ENCODE measurements at places on chromosomes 13 and 19. TPM values are rescaled to one million over a fixed set of nuclear protein-coding genes. Genes with fewer than 3 reads are reported as not detected.
A peak's percentile ranks its signal among the peaks of the same experiment; 100 is the strongest.

Gene S1PR4
- not detected for total RNA-seq

Gene MTUS2
- total RNA-seq = 0.91 TPM

Gene RPS15
- total RNA-seq = 1,580 TPM

Gene TYROBP
- total RNA-seq = not detected

Gene CGB5
- not detected for total RNA-seq

Gene ASPDH
- not detected for total RNA-seq

Gene ZNF584
- 28.4 TPM for total RNA-seq

Gene YJEFN3
- 15.0 TPM for total RNA-seq

Gene GPR12
- 0.14 TPM for total RNA-seq

Gene CRTC1
- total RNA-seq = 24.1 TPM

GRCh38 chr19:5578097-5578846 lies 10.5 kb upstream of the TINCR start:
- H3K36me3 ChIP-seq = no peaks in the 10 kb centered on the region
- no peaks in the 10 kb centered on the region for H3K27me3 ChIP-seq
- H3K27ac ChIP-seq = peak overlapping the region; percentile 67

GRCh38 chr13:112842931-112843391 lies 126.1 kb upstream of the MCF2L start:
- DNase-seq = no peak
- no peaks in the 10 kb centered on the region for H3K4me1 ChIP-seq
- H3K27ac ChIP-seq = no peak overlapping the region

- H3K4me3 ChIP-seq = no peak overlapping the region
- no peak overlapping the region for H3K27ac ChIP-seq
- no peaks in the 10 kb centered on the region for H3K36me3 ChIP-seq
- H3K27me3 ChIP-seq = no peaks in the 10 kb centered on the region
Measured at GRCh38 chr13:54433493-54434206, 1405.0 kb downstream of the OLFM4 start.

- peaks cover 24% of the 10 kb centered on the region for H3K4me1 ChIP-seq
- H3K27me3 ChIP-seq = no peaks in the 10 kb centered on the region
- peak overlapping the region; percentile 60 for H3K4me3 ChIP-seq
- no peak overlapping the region for H3K27ac ChIP-seq
- DNase-seq = no peak
- peaks cover 51% of the 10 kb centered on the region for H3K36me3 ChIP-seq
Measured at GRCh38 chr19:21765151-21765550, 2.2 kb downstream of the ZNF100 start.

DNA sequence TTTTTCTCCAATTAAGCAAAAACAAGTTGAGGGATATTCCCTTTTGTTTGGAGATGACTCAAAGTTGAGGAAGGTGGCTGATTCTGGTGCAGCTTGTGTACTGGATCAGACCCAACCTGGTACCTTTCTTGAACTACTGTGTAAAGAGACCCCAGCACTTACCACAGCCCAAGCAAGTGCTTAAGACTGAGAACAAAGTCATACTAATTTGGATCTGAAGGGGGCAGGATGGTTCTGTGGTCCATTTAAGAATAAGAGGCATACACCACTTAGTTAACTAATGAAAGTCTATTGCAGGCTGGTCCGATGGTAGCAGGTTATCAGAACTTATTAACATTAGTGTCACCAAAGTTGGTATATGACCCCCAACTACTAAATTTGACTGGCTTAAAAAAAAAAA lies 6.3 kb downstream of the THSD1 start:
- DNase-seq = no peak
- H3K27ac ChIP-seq = no peak overlapping the region
- no peaks in the 10 kb centered on the region for H3K36me3 ChIP-seq
- peaks cover 12% of the 10 kb centered on the region for H3K27me3 ChIP-seq
- H3K4me1 ChIP-seq = peaks cover 12% of the 10 kb centered on the region

- H3K27ac ChIP-seq = peak overlapping the region; percentile 44
- no peak for DNase-seq
- peaks cover 71% of the 10 kb centered on the region for H3K27me3 ChIP-seq
- no peaks in the 10 kb centered on the region for H3K36me3 ChIP-seq
- H3K4me1 ChIP-seq = peaks cover 48% of the 10 kb centered on the region
Measured at GRCh38 chr19:17950310-17951156, 16.4 kb upstream of the KCNN1 start.

DNA sequence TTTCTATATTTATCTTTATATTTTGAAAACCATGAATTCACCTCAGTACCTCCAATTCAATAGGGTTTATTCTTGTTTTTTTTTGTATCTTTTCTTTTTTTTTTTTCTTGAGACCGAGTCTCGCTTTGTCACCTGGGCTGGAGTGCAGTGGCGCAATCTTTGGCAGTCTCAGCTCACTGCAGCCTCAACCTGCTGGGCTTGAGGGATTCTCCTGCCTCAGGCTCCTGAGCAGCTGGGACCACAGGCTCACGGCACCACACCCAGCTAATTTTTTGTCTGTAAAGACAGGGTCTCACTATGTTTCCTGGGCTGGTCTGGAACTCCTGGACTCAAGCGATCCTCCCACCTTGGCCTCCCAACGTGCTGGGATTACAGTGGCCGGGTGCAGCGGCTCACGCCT lies 23.1 kb upstream of the EVI5L start:
- H3K4me3 ChIP-seq = no peak overlapping the region
- no peak overlapping the region for H3K27ac ChIP-seq
- no peaks in the 10 kb centered on the region for H3K4me1 ChIP-seq
- no peak for DNase-seq
- no peaks in the 10 kb centered on the region for H3K36me3 ChIP-seq
- H3K27me3 ChIP-seq = peaks cover 34% of the 10 kb centered on the region

DNA sequence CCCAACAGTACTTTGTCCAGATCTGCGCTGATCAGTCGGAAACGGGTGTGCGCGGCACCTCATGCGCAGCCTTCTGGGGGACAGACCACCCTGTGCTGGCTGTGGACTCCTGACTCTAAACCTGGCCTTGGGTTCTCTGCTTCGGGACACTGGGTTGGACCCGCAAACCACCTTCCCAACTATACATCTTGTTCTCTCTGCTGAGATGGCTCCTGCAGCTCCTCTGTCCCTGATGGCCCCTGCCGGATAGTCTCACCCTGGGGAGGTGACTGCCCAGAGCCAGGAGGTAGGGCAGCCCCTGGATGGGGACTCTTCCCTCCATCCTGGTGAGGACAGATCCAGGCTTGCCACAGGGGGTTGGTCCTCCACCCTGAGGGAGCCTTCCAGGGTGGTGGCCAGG lies 23.3 kb downstream of the RFX1 start:
- no peaks in the 10 kb centered on the region for H3K27me3 ChIP-seq
- H3K4me3 ChIP-seq = no peak overlapping the region
- peaks cover 6% of the 10 kb centered on the region for H3K4me1 ChIP-seq
- DNase-seq = no peak
- no peak overlapping the region for H3K27ac ChIP-seq

DNA sequence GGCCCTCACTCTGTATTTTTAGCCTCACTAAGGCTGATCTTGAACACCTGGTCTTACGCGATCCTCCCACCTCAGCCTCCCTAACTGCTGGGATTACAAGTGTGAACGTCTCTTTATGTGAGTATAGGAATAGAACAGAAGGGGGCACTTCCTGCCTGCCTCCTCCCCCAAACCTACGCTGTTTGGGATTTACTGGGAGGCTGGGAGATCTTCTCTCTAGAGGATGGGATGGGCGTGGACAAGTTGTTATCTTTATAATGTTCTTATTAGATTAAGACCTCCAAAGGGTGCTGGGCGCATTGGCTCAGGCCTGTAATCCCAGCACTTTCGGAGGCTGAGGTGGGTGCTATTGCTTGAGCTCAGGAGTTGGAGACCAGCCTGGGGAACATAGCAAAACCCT lies 2.9 kb upstream of the CSNK1G2 start:
- H3K4me1 ChIP-seq = peaks cover 26% of the 10 kb centered on the region
- DNase-seq = no peak
- H3K27me3 ChIP-seq = no peaks in the 10 kb centered on the region
- peaks cover 6% of the 10 kb centered on the region for H3K36me3 ChIP-seq
- no peak overlapping the region for H3K27ac ChIP-seq

GRCh38 chr19:5686326-5686646 lies 3.8 kb upstream of the RPL36 start:
- peaks cover 40% of the 10 kb centered on the region for H3K4me1 ChIP-seq
- peaks cover 20% of the 10 kb centered on the region for H3K27me3 ChIP-seq
- H3K36me3 ChIP-seq = peaks cover 12% of the 10 kb centered on the region
- peak overlapping the region; percentile 86 for H3K4me3 ChIP-seq

DNA sequence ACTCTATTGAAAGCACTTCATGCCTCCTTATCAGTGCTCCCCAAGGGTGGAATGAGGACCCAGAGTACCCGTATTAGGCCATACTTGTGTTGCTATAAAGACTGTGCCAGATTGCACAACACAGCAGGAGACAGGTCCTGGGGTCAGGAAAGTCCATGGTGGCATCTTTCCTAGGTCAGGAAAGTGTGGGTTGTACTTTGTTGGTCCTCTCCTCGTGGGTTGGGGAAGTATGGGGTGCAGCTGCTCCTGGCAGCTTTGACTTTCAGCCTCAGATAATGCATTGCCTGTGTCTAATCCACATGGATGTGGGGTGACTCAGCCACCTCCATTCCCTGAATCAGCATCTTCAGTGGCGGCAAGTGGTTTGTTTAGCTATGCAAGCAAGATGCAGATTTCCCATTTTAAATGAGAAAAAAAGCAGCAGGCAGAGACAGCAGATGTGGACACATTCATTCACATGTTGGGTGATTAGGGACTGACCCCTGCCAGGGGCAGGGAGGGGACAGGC lies 8.4 kb upstream of the CYP2B6 start:
- no peak overlapping the region for H3K4me3 ChIP-seq
- H3K4me1 ChIP-seq = no peaks in the 10 kb centered on the region
- no peak overlapping the region for H3K27ac ChIP-seq

DNA sequence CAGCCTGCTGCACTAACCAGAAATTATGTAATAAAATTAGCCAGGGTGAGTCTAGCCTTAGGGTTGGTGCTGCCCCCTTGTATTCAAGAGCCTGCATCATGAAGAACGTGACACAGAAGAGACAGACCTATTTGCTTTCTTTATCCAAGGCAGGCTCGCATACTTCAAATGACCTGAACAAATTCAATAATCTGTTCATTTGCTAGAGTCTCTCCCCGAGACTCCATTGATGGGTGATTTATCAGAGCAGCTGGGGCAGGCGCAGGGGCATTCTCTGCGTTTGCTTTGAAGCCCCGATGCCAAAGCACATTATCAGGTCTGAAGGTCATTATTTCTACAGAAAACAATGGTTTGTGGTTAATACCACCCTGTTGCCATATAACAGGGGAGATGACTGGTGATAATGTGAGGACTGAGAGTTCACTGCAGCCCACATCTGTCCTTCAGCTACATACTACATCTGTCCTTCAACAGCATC lies 520.3 kb downstream of the DIAPH3 start:
- peaks cover 4% of the 10 kb centered on the region for H3K4me1 ChIP-seq
- no peak overlapping the region for H3K4me3 ChIP-seq
- no peaks in the 10 kb centered on the region for H3K36me3 ChIP-seq
- DNase-seq = no peak
- H3K27me3 ChIP-seq = peaks cover 8% of the 10 kb centered on the region

- DNase-seq = no peak
- H3K36me3 ChIP-seq = peaks cover 2% of the 10 kb centered on the region
- H3K27me3 ChIP-seq = no peaks in the 10 kb centered on the region
- H3K27ac ChIP-seq = no peak overlapping the region
- no peak overlapping the region for H3K4me3 ChIP-seq
Measured at GRCh38 chr13:105567951-105568525, 967.4 kb downstream of the EFNB2 start.

GRCh38 chr19:6318772-6319171 lies 14.6 kb downstream of the ACER1 start:
- H3K36me3 ChIP-seq = no peaks in the 10 kb centered on the region
- DNase-seq = no peak
- no peaks in the 10 kb centered on the region for H3K4me1 ChIP-seq
- no peak overlapping the region for H3K27ac ChIP-seq

- peaks cover 5% of the 10 kb centered on the region for H3K36me3 ChIP-seq
- H3K4me3 ChIP-seq = no peak overlapping the region
- H3K27me3 ChIP-seq = no peaks in the 10 kb centered on the region
- no peaks in the 10 kb centered on the region for H3K4me1 ChIP-seq
- H3K27ac ChIP-seq = no peak overlapping the region
Measured at GRCh38 chr19:33849551-33850147, 53.0 kb downstream of the KCTD15 start.

DNA sequence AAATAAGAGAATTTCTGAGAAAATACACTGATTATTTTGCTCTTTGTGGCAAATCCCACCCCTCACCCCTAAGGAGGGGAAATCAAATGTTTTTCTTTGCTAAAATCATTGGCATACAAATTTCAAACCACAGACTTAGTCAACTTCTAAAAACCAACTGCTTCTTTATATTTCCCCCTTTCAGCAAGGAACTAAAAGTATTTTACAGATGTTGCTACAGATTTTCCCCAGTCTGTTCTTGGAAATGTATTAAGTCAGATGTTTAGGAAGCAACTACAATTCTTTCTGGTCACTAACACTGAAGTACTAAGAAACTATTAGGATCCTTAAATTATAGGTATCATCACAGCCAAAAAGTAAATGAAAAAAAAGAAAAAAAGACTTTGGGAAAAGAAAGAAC lies 6.9 kb downstream of the MTMR6 start:
- no peak overlapping the region for H3K4me3 ChIP-seq
- H3K27ac ChIP-seq = no peak overlapping the region
- no peaks in the 10 kb centered on the region for H3K27me3 ChIP-seq
- peaks cover 3% of the 10 kb centered on the region for H3K36me3 ChIP-seq

DNA sequence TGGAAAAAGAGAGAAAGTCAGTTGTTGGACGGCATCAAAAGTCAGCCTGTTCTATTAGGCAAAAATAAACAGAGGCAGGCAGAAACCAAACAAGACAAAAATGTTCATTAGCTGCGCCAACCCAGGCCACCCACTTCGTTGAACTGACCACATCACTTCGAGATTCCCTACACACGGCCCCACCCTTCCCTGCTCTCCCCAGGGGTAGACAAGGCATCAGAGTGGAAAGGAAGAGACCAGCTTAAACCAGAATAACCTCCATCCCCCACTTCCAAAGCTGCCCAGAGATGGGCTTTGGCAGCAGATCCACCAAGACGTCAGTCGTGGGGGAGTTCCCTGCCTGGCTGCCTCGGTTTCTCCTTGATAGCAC lies 204.6 kb upstream of the TSHZ3 start:
- H3K36me3 ChIP-seq = no peaks in the 10 kb centered on the region
- DNase-seq = no peak
- no peak overlapping the region for H3K4me3 ChIP-seq
- H3K4me1 ChIP-seq = no peaks in the 10 kb centered on the region

DNA sequence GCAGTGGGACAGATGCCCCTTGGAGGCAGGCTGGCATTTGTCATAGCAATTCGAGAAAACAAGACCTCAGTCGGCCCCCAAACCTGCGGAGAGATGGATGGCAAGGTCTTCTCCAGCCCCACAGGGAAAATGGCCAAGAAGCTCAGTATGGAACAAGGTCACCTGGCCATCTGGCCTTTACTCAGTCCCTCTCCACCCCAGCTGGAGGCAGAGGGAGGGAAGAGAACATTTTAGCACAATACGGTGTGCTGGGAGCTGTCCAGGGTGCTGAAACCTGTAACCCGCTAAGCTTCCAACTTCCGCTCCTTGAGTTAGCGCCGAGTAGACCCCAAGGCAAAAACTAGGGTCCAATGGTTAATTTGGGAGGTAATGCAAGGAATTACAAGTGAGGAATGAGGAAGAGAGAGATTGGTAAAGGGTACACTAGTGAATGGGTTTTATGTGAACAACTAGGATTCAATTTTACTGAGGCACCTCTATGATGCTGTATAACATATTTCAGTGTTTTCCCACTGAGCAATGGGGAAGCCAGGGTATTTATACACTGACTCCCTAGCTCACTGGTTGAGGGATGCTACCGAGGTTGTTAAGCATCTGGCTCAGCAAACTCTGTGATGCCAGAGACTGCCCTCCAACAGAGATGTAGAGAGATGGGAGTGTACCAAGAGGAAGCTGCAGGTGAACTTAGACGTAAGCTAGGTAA lies 64.3 kb downstream of the CACNA1A start:
- no peak overlapping the region for H3K4me3 ChIP-seq
- peaks cover 15% of the 10 kb centered on the region for H3K27me3 ChIP-seq
- no peaks in the 10 kb centered on the region for H3K36me3 ChIP-seq
- peak; percentile 73 for DNase-seq
- no peaks in the 10 kb centered on the region for H3K4me1 ChIP-seq
